Activated CD4-positive, alpha-beta T cell treated with anti-CD3 and anti-CD28 coated beads, Interleukin-2, amount 10 ng/mL, durations not matched to agents 7 days and 5 days (primary cell): ENCODE measurements at places on chromosomes 5 and 9. TPM values are rescaled to one million over a fixed set of nuclear protein-coding genes. Genes with fewer than 3 reads are reported as not detected.

GRCh38 chr9:130665431-130666392 is 1.3 kb downstream of the PRDM12 start:
- no peak for DNase-seq

DNA sequence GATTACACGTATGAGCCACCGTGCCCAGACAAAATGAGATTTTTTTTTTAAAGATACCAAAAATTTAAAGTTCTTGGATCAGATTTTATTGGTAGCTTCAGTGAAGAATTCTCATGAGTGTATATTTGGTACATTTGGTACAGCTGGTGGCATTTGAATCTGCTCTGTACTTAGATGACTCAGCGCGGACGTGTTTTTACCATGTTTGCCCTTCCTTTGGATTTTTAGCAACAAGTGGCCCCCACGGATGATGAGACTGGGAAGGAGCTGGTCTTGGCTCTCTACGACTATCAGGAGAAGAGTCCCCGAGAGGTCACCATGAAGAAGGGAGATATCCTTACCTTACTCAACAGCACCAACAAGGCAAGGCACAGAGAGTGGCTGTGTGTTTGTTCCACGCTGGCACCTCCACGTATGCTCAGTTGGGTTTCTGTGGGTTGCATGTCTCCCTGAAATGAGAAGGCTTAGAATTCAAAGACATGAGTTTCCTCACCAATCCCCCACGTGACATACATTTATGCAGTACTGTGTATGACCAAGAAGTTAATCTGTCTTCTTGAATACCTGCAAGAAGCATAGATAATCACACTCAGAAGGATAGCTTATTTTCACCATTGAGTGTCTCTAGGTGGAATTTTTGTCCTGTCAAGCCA is 36.3 kb downstream of the SPTAN1 start:
- DNase-seq, result no peak

DNA sequence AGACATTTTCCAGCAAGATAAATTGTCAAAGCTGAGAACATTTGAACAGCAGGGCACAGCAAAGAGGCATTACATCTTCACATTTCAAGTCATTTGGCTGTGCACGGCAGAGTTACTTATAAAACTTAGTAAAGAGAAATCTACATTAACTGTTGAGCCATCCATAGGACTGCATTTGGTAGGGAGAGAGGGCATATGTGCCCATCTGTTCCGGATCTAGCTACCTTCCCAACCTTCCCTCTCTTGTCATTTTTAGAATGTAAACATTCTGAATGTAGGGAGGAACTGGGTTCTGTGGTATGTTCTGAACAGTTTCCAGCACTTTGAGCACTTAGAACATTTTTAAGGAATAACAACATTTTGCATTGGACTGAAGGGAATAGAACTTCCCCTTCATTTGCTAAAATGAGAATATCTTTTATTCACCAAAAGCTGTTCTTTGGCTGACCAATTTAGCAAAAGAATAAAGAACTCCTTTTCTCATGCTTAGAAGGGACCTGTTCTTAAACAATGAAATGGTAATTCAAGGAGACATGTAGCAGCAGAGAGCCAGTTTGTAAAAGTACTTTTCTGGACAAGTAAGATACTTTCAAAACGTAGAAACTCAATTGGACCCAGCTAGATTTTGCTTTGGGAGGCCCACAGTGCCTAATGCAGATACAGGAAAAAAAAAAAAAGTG is 104.4 kb downstream of the CETN3 start:
- DNase-seq, result no peak

GRCh38 chr9:30310711-30311110 is 2073.7 kb upstream of the ACO1 start:
- no peak for DNase-seq

GRCh38 chr9:94606646-94607422 is 13.2 kb upstream of the FBP2 start:
- DNase-seq, result no peak

DNA sequence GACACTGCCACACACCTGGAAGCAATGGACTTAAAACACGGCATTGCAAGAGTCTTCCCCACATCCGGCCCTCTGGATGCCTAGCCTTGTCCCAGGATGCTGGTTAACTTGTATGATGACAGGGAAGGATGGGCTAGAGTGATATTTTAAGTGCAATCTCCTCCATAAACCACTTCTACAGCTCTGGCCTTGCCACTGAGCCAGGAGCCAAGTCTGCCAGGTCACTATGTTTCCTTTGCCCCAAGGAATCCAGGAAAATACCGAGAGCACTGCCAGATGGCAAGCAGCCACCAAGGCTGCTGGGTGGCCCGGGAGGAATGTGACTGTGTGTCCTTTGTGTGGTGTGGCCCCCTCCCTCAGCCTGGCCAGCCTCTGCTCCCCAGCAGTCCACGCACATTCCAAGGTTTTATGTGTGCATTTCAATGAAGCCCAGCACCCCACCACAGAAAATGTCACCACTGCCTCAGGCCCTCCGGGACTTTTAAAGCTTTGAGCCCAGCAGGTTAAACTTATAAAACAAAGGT is 106.0 kb downstream of the FRMD3 start:
- no peak for DNase-seq

BNIP1 gene
- 14.9 TPM for total RNA-seq
